ENCODE measurements at places on chromosomes 4 and X. TPM values are rescaled to one million over a fixed set of nuclear protein-coding genes. Genes with fewer than 3 reads are reported as not detected.

SYN1 gene
- total RNA-seq, result not detected

MAGEC3 gene
- not detected for total RNA-seq

DCTD gene
- 71.1 TPM for total RNA-seq

MAGEA11 gene
- not detected for total RNA-seq

CHRDL1 gene
- total RNA-seq, result 27.4 TPM

NALF2 gene
- not detected for total RNA-seq

GAGE12F gene
- total RNA-seq, result not detected

FGFBP1 gene
- total RNA-seq, result not detected

DUSP9 gene
- total RNA-seq, result not detected

GRCh38 chr4:71277353-71277752 is 61.5 kb upstream of the SLC4A4 start:
- DNase-seq, result no peak

DNA sequence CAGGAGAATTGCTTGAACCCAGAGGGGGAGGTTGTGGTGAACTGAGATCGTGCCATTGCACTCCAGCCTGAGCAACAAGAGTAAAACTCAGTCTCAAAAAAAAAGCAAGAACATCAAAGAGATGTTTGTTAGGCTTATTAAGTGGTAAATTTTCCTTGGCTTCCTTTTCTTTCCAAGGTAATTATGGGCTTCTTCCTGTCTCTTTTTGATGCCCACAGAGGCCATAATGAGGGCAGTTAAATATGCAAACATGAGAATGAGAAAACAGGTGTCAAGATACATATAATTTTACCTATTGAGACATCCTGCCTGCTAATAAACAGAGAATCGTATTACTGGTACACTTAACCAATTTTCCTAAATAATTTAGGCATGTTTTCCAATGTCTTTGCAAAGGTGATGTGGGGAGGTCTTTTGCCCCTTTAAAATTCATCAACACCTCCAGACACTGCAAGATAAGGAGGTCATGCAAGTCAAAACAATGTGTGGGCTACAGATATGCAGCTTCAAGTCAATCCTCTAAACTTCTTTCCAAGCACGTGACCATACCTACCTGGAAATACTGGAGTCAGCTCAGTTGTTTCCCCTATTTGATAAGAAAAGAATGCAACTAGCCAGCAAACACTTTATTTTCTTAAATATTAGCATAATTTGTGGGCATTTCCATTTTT is 2.7 kb downstream of the SLC39A8 start:
- DNase-seq, result no peak

GRCh38 chr4:148444296-148445070 is 2.3 kb upstream of the NR3C2 start:
- peak; percentile 40 for DNase-seq

DNA sequence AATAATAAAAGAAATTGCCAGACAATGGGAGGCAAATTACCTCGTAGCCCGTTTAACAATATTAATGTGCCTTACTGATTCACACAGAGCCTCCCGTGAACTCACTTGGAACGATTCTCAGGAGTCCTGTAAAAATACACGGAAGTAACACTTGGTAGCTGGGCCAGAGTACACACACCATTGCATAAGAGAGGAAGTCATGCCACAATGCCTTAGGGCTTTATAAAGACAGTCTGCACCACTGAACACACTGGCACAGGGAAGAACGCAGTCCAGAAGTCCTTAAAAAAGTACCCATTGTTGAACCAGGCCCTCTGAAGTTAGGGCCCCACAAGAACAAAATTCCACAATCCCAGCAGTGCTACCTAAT is 15.1 kb downstream of the SLC2A9 start:
- no peak for DNase-seq

- DNase-seq, result no peak
Observed at GRCh38 chr4:85391589-85392410, 83.2 kb upstream of the ARHGAP24 start.

DNA sequence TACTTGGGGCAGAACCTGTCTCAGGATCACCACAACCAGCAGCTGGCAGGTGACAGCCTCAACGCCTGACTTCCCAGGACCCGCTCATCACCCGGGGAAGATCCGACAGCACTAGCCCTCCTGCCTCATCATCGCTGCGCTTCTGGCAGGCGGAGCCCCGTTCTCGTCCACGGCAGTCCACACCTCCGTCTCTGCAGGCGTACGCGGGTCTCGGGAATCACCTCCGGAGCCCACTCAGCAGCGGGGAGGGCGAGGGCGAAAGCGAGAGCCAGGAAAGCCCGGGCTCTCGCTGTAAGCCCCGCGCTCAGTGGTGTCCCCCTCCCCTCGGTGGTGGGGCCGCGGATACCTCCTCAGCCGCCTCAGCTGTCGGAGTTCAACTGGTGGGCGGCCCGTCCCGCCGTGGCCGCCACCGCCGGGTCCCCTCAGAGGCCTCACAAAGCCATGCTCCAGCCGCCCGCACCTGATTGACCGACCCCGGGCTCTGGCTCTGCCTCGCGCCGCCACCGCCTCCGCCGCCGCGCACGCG is 518 bp upstream of the CNKSR2 start:
- DNase-seq, result no peak

DNA sequence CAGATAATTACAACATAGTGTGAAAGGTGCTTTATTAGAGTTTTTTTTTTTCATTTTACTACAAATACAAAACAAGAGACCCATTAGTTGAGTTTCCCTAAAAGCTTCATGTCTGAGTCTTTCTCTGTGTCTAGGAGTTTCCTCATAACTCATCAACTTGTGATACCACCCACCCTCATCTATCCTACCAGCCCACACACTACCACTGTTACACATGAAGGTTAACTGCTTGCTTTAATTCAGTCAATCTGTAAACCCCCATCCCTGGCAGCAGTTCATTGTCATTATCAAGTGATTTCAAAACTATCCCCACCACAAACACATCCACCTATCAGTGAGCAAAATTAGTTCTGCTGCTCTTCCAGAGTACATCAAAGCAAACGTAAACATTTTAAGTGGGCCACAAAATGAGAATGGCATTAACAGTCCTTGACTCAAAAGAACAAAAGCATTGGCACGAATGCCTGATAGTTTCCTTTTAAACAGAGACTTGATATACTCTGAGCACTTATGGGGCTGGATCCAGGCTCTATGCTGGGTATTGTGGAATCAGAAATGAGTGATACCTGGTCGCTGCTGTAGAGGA is 331.6 kb upstream of the FAM241A start:
- DNase-seq, result no peak

DNA sequence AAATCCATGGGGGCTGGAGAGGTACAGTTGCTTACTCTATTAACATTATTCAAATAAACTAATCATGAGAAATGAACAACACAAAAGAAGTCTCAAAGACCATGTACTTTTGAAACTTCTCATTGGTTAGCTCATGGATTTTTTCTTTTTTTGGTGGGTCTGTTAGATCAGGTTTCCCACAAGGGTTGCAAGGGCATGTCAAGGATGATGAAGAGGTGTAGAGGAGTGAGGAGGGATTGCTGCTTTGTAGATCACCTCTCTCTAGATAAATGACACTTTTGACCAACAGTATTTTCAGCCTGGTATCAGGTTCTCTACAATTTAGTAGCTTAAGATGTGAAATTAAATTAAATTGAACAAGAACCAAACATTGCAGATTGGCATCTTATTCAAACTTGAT is 417.9 kb upstream of the AGA start:
- DNase-seq, result no peak

DNA sequence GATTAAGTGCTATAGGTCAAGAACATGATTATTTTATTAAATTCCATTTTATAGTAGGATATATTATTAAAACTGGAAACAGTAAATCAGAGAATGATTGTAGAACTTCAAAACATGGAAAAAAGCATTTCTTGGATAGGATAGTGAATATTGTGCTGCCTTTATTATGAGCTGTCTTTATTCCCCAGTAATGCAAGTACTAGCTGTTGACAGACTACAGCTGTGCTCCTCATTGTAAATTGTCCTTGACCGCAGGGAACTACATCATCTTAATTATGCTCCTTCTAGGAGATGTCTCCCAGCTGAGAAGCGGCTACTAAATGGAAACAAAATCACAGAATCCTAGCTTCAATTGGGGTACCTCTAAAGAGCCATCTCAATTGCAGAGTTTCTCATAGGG is 1457.2 kb upstream of the PCDH7 start:
- DNase-seq, result no peak

GRCh38 chr4:40323866-40324265 is 11.3 kb upstream of the CHRNA9 start:
- DNase-seq, result no peak

DNA sequence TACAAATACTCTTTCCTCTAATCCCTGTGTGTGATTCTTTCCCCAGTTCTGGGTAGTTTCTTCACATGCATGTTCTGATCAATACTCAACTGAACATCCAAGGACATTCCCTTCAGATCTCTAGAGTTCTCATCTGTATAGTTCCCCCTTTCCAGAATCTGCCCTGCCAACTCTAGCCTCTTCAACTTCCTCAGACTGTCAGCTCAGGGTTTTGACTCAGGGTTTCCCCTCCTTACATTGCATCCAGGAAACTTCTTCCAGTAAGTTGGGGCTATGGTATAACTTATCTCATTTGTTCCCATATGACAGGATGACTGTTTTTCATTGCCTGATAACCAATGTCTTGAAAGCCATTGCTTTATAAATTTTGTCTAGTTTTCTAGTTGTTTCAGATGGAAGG is 14.2 kb upstream of the ANKRD17 start:
- no peak for DNase-seq

- no peak for DNase-seq
Observed at GRCh38 chr4:168805341-168805740, 204.7 kb downstream of the CBR4 start.

Data from uterus (tissue), 4 donors.